NK-92 treated with Interleukin-12 subunit alpha and Interleukin-12 subunit beta, amount 100 ng/mL, for 24 hours (cell line): ENCODE measurements at places on chromosomes 2 and 18.

- no peak for DNase-seq
Measured at GRCh38 chr2:127175751-127176354, 44.2 kb downstream of the CYP27C1 start.

DNA sequence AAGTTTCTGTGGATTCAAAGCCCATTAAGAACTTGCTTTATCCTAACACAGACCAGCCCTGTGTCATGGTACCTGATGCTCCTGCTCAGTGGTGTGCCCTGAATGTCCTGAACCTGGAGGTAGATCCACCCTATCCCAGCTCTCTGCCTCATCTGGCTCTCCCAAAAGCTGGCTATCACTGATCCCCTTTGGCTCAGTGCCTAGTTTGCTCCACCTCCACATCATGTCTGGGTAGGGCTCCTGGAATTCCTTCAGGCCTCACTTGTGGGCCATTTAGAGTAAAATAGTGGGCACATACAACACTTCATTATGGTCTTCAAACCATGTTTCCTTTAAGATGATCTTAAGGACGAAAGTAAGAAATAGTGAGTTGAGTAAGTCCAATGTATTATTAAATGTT, 4.8 kb upstream of the ABCB11 start:
- no peak for DNase-seq

DNA sequence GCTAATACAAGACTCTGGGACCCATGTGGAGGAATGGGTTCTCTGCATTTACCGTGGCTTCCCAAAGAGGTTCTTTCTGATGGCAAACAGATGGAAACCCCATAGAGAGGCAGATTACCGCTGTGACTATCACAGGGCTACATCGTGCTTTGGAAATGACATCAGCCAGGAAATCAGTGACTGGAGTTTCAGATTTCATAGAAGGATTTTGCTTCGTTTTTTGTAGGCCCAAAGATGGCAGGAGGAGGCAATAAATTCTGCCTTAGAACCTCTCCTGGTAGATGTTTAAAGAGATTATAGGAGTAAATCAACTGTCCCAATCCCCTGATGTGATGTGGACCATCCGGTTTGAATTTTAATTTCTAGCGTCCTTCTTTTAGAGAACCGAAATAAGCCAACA, 214.1 kb downstream of the AGPS start:
- no peak for DNase-seq

DNA sequence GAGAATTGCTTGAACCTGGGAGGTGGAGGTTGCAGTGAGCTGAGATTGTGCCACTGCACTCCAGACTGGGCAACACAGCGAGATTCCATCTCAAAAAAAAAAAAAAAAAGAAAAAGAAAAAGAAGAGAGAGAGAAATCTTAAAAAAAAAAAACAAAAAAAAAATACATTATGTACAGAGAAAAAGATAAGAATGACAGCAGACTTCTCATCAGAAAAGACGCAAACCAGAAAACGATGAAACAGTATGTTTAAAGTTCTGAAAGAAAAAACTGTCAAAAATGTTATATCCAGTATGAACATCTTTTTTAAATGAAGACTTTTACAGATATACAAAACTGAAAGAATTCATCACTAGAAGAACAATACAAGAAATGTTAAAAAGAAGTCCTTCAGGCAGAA, 60.4 kb downstream of the LNPK start:
- no peak for DNase-seq

- no peak for DNase-seq
Measured at GRCh38 chr18:25248755-25249154, 103.2 kb downstream of the ZNF521 start.

DNA sequence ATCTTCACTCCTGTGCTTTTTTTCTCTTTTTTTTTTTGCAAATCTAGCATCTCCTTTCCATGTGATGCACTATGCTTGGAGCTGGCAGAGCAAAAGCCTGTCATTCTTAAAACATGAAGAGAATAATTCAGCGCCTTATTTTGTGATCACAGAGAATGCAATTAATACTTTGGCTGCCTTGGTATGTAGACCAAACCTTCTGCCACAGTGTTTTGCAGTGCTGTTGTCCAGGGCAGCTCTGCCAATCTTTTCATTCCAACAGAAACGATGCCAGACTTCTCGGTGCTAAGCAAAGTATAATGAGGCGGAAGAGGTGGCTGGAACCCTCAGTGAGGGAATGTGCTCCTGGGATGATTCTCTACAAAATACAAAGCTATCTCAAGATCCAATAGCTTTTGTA, 25.6 kb downstream of the BCL2 start:
- DNase-seq, result no peak

- no peak for DNase-seq
Measured at GRCh38 chr2:239193925-239194677, 206.7 kb downstream of the HDAC4 start.

GRCh38 chr2:30400151-30400954, 46.7 kb upstream of the LCLAT1 start:
- no peak for DNase-seq

GRCh38 chr2:10378189-10378588, 69.9 kb downstream of the ODC1 start:
- DNase-seq, result no peak

DNA sequence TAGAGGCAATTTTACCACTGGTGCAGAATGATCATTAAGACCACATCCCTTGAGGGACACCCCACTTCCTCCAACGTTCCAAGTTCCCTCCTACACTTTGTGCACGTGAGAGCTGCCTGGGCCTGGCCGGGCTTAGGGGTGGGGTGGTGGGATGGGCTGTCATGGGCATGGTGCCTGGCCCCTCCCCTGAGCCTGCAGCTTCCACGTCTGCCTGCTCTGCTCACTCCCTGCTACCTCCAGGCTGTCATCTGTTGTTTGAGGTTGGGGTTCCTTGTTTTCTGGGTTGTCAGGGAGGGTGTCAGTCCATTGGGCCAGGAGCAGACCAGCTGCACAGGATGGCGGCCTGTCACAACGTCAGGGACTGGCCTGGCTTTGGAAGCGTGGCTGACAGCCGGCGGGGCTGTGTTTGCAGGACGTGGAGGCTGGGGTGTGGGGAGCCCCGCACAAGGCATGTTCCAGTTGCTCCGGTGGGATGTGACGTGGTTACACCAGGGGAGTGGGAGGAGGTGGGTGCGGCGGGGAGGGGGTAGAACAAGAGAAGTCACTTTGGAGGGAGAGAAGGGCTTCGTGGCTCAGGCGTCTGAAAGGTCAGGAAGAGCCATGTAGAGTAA, 72.3 kb downstream of the RTP5 start:
- DNase-seq, result no peak

- no peak for DNase-seq
Measured at GRCh38 chr2:237345411-237345810, 68.6 kb downstream of the COL6A3 start.

GRCh38 chr2:173511357-173511756, 156.7 kb downstream of the CDCA7 start:
- no peak for DNase-seq
